ENCODE measurements at places on chromosomes 4 and X. TPM values are rescaled to one million over a fixed set of nuclear protein-coding genes. Genes with fewer than 3 reads are reported as not detected.

- DNase-seq, result no peak
- H3K27me3 ChIP-seq, result no peaks in the 10 kb centered on the region
- no peak overlapping the region for H3K4me3 ChIP-seq
- H3K27ac ChIP-seq, result no peak overlapping the region
These were observed 84.7 kb upstream of the RAPGEF2 start for GRCh38 chr4:159018062-159018629.

AFF2 gene
- total RNA-seq, result 20.3 TPM

DNA sequence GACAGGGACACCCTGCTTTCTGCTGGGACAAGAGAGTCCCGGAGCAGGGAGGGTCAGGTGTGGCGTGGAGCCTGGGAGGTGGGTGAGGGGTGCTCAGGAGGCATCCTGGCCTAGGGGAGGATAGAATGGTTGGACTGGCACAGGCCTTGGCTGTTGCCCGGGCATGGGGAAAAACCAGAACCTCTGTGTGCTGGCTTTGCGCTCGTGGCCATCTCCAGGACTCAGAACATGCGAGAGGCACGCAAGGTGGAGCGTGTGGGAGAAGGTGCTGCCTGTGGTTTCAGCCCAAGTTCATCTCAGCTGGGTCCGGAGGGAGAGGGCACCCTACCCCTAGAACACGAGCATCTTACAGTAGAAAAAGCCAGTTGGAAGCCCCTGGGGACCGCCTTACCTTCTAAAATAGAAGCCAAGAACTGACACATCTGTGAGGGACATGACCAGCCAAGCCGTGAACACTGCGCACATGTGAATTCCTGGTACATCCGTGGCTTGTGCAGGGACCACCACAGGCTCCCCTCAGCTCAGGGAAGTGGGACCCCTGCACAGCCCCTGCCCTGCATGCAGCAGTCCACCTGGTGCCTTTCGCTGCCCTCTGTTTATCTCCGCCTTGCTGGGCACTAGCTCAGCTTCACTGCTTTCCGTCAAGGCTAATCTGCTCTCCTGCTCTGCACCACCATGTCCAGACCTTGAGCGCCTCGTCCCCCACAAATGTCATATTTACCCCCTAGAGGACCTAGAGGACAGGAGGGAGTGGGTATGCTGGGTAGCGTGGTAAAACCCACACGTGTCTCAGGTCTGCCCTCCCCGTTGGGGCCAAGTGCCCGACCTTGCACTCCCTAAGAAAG is 13.5 kb downstream of the MSANTD1 start:
- DNase-seq, result no peak
- H3K36me3 ChIP-seq, result no peaks in the 10 kb centered on the region
- no peaks in the 10 kb centered on the region for H3K27me3 ChIP-seq
- no peak overlapping the region for H3K27ac ChIP-seq

IL21 gene
- not detected for total RNA-seq

GRCh38 chrX:122572461-122572860 is 611.6 kb upstream of the GRIA3 start:
- H3K4me3 ChIP-seq, result no peak overlapping the region
- H3K27ac ChIP-seq, result no peak overlapping the region
- no peaks in the 10 kb centered on the region for H3K36me3 ChIP-seq
- H3K27me3 ChIP-seq, result no peaks in the 10 kb centered on the region
- no peaks in the 10 kb centered on the region for H3K4me1 ChIP-seq

PWWP3B gene
- total RNA-seq, result 18.0 TPM

- no peak overlapping the region for H3K4me3 ChIP-seq
- no peak for DNase-seq
These were observed 120.2 kb downstream of the KLHL8 start for GRCh38 chr4:87100168-87100567.

DNA sequence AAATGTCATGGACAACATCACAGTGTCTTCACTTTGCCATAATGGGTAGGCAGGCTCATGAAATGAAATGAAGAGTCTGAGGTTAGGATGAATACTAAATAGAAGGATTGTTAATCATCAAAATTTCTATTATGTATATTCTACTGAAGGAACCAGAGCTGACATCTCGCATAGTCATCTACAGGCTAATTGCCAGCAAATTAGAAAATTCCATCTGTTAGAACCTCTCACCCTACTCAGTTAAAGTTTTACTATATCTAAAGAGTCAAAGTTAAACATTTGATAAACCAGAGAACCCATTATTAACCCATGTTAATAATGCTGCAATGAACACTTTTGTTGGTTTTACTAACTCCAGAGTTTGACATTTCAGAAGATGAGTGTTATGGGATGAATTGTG is 114.6 kb downstream of the ARHGAP6 start:
- no peak overlapping the region for H3K27ac ChIP-seq
- H3K4me3 ChIP-seq, result no peak overlapping the region
- H3K27me3 ChIP-seq, result no peaks in the 10 kb centered on the region
- H3K36me3 ChIP-seq, result no peaks in the 10 kb centered on the region
- no peak for DNase-seq
